ENCODE measurements at places on chromosomes 3 and 15.

GRCh38 chr15:39807791-39808190 lies 25.1 kb upstream of the FSIP1 start:
- no peak for DNase-seq

GRCh38 chr3:19173945-19174344 lies 25.6 kb downstream of the KCNH8 start:
- DNase-seq: no peak

GRCh38 chr3:124557433-124558232 lies 172.6 kb upstream of the UMPS start:
- DNase-seq: no peak

GRCh38 chr15:90818251-90819210 lies 49.9 kb upstream of the FURIN start:
- peak; percentile 43 for DNase-seq

GRCh38 chr3:58874248-58874741 lies 175.5 kb downstream of the CFAP20DC start:
- no peak for DNase-seq

- DNase-seq: no peak
These were observed 397.3 kb upstream of the PROK2 start for GRCh38 chr3:72182206-72182605.

DNA sequence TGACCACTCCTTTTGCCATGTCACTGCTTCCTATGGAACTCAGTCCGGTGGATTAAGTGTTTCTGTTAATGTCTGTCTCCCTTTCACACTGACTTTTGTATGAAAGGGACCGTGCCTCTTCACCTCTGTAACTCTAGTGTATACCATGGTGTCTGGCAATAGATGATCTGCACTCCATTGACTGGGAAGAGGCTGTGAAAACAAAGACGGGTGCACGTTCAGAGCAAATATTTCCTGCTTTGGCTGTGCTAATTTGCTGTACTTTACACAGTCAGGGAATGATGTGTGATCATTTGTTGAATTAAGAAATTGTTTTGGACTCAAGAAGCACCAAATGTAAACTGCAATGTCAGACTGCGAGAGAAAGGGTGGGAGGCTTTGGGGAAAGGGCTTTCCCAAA lies 315.2 kb downstream of the RORA start:
- no peak for DNase-seq

GRCh38 chr15:55237219-55238130 lies 40.7 kb upstream of the RSL24D1 start:
- DNase-seq: no peak

DNA sequence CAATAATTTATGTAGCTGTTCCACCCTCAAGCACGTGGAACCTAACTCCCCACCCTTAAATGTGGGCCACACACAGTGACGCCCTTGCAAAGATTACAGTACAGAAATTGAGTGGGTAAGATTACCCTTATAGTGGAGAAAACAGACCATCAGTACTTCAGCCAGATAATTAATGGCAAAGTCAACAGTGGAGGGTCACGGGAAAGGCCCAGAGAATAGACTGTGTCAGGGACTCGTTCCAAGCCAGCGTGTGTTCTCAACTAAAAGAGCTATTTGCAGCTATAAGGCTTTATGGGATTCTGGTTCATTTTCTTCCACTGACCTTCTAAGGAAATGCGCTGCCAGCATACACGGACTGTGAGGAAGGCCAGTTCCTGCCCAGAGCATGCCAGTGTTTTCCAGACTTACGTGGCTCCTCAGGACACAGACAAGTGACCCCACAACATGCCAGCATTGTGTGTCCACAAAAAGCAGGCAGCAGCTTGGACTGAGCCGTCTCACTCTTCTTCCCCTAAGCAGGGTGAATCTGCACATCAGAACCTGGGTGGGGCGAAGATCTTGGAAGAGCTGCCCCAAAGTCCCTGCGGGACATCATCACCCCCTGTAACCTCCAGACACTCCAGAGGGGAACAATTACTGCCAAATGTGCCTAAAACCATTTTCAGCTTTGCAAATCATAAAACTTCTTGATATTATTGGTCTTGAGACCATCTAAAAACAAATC lies 428.5 kb downstream of the OCA2 start:
- no peak for DNase-seq

GRCh38 chr3:189094539-189094938 lies 77.2 kb upstream of the TPRG1 start:
- no peak for DNase-seq

DNA sequence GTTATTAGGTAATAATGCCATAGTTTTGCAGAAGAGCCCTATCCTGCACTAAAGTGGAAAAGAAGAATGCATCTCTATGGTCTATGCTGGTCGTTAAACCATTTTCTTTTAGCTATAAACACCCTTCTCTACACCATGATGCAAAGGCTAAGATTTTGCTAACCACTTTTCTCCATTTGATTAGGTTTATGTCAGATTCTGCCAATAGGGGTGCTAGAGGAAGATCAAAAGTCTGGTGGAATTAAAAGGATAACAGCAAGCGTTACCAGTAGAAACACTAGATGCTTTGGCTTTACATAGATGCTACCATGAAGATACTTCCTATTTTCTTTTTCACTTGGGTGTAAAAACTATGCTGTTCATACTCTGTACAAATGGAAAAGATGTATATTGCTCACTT lies 669.8 kb upstream of the ARPP21 start:
- no peak for DNase-seq

- DNase-seq: no peak
These were observed 32.0 kb upstream of the RYK start for GRCh38 chr3:134282659-134283047.

GRCh38 chr15:44715142-44715796 lies 4.0 kb downstream of the B2M start:
- DNase-seq: no peak

DNA sequence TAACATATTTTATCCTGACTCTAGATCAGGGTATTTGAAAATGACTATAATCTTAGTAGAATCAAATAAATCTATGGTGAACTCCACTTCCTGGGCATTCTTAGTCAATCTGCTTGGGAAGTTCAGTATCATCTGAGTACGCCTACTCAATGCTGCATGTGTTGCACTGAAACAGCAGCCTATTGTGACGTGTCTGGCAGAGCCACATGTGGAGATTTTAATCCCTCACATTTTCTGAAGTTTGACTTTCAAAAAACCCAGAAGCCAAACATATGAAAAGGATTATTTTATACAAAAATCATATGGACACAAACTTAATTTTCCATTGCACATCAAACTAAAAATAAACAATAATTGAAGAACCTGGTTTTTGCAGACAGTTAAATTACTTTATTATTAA lies 798.3 kb downstream of the ROBO1 start:
- DNase-seq: no peak

GRCh38 chr3:153734777-153735551 lies 386.2 kb upstream of the ARHGEF26 start:
- no peak for DNase-seq

GRCh38 chr15:70142322-70143191 lies 44.8 kb upstream of the TLE3 start:
- peak; percentile 80 for DNase-seq

- DNase-seq: no peak
These were observed 19.9 kb upstream of the TATDN2 start for GRCh38 chr3:10228248-10228950.

GRCh38 chr15:82018201-82018600 lies 27.6 kb downstream of the MEX3B start:
- DNase-seq: no peak

DNA sequence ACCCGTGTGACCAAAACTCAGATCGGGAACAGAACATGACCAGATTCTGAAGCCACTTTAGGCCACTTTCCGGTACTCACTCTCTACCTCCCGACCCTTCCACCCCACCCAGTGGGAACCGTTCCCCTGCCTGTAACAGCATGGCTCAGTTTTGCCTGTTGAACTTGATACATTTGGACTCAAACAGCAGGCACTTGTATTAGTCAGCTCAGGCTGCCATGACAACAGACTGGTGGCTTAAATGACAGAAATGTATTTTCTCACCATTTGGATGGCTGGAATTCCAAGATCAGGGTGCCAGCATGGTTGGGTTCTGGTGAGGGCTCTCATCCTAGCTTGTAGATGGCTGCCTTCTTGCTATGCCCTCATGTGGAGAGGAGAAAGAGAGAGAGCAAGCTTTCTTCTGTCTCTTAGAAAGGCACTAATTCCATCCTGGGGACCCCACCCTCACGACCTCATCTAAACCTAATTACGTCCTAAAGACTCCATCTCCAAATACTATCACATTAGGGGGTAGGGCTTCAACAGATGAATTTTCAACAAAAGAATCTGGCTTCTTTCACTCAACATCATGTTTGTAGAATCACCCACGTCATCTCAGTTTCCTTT lies 9.3 kb upstream of the SSUH2 start:
- no peak for DNase-seq

DNA sequence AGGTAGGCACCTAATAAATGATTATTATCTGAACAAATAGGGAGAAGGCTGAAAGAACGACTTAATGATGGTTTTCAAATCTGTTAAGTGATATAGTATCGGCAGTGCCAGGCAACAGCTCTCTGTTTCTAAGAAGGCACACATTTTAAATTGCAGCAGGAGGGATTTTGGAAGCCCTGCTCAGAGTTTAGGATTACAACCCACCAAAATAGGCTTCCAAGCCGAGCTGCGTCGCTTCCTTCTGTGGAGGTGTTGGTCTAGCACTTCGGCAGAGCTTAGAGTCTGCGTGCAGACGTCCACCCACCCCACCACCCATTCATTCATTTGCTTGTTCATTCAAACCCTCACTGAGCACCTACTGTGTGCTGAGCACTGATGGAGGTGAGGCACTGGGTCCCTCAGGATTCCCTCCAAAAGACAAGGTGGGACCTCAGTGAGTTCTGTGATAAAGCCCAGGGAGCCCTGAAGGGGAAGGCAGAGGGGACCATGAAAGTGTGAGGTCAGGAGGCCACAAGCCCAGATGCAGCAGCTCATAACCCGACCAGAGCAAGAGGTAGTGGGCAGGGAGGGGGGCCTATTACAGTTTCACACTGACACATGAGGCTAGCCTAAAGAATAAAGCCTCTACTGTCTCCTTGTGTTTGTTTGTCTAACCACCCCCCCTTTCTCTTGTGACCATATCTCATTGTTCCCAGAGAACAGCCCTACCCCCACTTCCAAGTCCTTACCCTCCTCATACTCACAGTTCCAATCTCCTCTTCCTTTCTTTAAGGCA lies 8.9 kb downstream of the ADCY5 start:
- DNase-seq: no peak

DNA sequence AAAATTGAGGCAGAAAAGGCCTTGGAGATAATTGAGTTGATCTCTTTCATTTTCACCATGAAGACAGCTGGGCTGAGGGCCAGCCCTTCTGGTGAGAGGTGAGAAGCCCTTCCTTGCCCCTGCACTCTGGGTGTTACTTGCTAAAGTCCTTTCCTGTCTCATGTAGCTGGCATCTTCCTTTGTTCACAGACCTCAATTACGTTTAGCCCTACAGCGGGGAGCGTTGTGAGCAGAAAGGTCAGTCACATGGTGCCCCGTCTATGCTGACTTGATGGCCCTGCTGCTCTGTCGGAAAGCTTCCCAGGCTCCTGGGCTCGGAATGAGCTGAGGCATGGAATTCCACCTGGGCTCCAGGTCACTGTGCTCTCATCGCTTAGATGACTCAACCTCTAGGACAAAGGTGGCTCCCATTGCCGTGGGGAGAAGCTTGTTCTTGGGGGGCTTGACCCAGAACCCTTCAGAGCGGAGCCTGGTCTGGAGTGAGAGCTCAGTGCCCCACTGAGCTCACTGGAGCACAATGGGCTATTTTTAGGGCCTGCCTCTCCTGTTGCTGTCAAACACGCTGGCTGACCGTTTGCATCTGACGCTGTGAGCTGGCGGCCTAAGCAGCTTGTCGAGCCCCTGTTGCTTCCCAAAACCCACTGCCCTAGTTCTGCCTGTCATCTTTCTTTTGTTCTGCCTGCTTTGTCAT lies 47.0 kb downstream of the RPLP1 start:
- DNase-seq: peak; percentile 50

DNA sequence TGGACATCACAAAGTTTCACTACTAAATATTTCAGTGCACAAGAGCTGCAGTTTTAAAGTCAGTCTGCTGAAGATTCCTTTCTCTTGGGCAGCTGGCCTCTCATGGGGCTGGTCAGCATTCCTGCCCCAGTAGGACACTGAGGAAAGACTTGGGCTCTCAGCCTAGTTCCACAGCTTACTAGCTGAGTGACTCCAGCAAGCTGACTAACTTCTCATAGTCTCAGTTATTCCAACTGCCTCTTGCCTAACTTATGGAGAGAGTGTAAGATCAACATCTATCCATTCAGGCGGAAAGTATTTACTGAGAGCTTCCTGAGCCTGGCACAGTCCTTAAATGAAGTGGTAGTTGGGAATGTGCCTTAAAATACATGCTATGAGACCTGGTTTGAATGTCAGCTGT lies 27.0 kb downstream of the TM4SF4 start:
- DNase-seq: no peak

DNA sequence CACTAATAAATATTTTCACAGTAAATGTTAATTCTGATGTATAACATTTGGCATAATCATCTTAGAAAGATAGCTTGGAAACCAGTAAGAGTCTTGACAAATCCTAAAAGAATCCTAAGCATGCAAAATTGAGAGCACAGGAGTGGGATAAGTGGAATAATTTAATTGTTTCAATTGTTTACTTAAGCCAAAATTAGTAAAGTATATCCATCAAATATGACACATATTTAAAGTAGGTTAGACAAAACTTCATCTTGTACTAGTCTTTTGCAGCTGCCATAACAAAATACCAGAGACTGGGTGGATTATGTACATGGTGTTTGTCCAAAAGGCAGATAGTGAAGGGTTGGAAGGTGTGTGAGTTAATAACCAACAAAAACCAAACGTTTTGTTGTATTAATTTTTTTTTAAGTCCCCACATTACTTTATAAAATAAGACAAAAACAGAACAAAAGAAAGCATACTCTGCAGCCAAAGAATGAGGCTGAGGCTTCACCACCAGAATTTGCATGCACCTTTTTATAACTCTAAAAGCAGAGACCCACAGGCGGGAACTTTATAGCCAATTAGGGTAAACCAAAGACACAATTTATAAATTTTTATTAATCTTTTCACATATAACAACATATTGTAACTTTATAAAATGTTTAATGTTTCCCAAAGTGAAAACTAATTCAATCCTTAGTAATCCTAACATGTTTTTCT lies 41.9 kb upstream of the CD200R1L start:
- no peak for DNase-seq

All from left ventricle myocardium superior (tissue), 1 donor.